Amygdala (tissue), 56 donors: ENCODE measurements at places on chromosomes 13 and 19.

DNA sequence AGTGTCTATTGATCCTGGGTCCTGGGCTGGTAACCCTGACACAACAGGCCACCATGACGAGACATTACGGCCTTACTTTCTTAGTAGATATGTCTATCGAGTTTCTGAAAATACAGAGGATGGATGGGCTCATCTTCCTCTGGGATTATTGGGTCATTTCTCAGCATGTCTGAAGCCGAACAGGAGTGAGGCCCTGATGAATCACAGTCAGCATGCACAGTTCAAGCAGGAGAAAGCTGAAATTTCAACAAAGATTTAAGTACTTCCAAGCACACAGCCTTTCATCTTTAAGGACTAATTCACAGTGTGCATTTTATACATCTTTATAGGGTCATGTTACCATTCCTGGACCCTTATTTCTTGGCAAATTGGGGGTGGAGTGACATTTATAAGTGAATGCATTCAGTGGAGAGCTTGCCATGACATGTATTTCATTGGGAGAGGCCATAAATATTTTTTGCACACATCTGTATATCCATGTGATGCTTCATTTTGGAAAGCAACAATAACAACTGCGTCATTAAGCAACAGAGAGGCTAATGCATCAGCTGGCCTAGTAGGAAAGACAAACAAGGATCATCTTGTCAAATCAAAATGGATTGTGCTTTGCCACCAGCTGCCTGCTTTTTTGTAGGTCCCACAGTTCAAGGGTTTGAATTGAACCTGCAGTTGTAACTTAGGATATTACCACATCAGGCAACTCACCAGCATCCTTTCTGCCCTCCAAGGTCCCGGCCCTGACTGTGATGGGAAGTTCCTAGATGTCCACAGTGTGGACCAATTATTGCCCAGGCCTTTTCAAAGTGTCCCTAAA is 143.5 kb downstream of the DNAJC15 start:
- no peak for DNase-seq

- DNase-seq, result no peak
Measured at GRCh38 chr19:18519962-18520847, 1.7 kb downstream of the ELL start.

GRCh38 chr13:23159205-23159759 is 21.5 kb upstream of the SGCG start:
- no peak for DNase-seq

DNA sequence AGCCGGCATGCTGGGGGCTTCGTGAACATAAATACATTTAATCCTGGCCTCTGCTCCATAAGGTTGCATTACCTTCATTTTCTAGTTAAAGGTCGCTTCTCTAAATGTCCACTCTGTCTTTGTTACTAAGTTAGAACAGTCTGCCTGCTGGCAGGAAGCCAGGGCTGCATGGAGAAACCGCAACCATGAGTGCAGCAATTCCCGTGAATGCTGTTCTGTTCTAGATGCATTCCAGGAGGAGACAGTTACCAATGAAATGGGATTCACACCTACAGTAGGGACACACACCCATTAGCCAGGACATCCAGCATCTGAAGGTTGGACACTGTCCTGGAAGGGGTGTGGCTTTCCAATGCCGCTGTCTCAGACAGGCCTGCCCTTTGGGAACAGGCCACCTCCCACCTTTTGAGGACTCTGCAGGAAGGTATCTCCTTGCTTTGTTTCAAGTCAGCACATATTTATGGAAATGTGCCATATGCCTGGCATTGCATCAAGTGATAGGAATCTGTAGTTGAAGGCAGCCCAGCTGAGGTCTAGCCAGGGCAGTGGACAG is 129.7 kb downstream of the SLC7A1 start:
- no peak for DNase-seq

DNA sequence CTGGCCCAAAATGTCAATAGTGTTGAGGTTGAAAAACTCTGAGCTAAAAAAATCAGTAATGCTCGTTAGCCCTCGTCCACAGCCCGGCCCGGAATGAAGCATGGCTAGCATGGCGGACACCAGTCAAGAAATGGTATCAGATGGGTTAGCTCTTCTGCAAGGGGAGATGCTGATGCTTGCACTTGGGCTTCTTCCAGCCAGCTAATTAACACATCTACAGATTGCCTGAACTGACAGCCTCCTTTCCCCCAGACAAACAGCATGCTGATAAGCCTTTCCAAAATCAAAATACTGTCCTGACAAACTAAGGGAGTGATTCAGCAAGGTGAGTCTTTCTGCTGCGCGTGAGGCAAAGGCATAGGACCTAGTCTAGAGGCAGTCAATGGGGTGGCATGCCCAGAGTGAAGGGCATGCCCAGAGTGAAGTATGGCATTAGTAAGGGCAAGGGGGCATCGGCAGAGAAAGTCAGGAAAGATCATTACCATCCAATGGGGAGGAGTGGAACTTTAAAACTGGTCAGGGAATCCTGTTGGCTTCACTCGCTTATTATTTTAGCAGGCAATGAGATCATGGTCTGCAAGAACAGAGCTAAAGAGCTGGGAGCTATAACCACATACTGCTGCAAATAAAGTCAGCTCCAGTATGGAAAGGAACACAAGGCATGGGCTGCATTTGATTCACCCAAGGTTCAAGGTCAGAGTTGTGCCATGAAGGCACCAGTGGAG is 30.2 kb upstream of the UBE2L5 start:
- DNase-seq, result no peak

DNA sequence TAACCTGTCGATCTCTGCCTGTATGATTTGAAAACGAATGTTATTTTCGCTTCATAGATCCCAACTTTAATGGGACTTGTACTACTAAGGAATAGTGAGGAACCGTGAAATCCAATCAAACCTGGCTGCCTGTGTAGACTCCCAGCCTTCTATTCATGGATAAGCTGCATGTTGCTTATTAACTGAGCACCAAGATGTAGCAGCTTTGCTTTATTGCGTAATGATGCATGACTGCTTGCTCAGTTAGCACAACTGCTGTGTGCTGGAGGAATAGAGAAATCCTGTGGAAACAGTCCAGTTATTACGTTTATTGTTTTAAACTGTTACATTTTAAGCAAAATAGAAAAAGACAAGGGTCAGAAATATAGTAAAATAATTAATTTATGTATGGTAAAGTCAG is 108.2 kb downstream of the SHISA2 start:
- DNase-seq, result no peak

DNA sequence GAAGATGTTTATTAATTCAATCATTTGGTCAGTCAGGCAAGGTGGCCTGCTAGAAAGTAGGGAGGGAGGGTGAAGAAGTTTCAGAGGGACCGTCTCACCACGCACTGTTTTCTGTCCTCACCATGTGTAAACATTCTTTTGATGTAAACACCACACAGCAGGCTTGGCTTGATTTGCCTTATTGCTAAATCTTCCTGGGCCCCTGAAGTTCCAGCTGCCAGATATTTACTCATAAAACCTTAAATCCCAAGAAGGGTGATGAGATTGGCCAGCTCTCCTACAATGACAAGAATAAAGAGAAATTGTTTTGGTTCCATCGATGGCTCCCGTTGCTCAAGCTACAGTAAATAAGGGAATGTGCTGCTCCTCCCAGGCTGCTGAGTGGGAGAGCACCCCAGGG is 198.2 kb upstream of the TMTC4 start:
- no peak for DNase-seq

DNA sequence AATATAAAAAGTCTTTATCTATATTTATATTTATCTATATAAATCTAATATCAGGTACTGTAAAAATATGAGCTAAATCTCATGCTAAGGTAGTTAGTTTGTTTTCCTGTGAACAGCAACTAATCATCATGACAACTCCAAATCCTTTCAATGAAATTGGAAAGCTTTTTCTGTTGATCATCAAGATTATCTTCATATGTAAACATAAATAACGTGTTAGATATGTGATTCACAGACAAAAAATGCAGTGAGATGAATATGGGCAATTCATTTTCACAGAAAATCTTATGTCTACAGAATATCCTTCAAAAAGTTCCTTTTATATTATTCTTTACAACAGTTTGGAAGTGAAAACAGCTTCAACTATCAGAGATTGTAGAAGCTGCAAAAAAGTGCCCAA is 41.7 kb upstream of the EEF1AKMT1 start:
- no peak for DNase-seq

DNA sequence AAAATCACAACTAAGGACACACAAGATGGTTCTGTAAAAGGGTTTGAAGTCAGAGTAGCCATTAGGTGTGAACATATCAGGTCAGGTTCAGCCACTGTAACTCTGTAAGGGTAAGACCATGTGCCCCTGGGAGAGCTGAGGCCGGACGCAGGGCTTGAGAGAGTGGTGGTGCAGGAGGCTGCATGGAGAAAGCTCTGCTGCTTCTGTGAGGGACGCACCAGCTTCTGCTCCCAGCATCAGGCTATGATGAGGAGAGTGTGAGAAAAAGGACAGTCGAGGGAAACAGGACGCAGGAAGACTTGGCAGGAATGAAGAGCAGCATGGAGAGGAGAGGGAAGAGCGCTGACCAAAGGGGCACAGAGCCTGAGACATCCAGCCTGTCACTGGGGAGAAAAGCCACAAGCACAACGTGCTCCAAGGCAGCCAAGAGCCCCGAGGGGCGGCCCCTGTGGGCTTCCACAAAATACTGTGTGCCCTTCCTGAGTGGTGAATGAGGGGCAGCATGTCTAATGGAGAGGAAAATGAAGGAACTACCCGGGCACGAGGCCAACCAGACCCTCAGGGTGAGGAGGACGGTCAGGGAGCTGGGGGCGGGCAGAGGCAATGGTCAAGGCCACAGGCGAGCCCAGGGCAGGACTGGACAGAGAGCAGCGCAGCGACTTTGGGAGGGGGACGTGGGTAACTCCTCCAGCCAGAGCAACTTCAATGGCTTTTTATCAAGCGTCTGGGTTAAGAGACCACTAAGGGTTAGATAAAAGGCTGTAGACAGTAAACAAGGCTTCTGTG is 107.7 kb downstream of the COL4A1 start:
- no peak for DNase-seq

GRCh38 chr13:75486146-75487062 is 4.4 kb upstream of the TBC1D4 start:
- DNase-seq, result no peak
